ENCODE measurements at places on chromosomes 11 and 22.
A peak's percentile ranks its signal among the peaks of the same experiment; 100 is the strongest.

DNA sequence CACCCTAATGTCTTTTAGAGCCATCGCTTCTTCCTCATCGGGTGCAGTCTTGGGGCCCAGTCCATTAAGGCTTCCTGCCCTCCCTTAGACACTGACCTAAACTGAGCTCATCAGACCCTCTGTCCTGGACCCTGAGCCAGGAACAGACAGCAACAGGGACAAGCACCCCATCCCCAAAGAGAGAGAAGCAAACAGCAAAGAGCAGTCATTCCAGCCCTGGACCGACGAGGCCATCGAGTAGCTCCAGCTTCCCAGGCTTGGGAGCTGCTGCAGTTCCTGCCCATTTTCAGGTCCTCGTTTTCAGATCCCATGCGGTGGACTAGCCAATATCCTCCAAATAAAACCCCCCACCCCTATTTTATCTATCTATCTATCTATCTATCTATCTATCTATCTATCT lies 25.8 kb upstream of the CACNG2 start:
- no peak for DNase-seq

DNA sequence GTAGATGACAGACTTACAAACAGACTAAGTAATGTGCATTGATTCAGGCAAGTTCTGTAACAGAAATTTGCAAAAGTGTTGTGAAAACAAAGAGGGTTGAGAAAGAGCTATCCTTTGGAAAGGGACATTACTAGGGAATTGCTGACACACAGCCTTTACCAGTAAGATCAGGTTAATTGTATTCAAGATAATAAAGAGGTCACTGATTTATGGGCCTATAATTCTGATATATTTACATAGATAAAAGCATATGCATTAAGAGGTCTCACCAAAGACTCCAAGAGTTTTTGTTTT lies 138.7 kb downstream of the MAML2 start:
- DNase-seq, result no peak

GRCh38 chr11:2942872-2943710 lies 13.9 kb upstream of the PHLDA2 start:
- no peak for DNase-seq

DNA sequence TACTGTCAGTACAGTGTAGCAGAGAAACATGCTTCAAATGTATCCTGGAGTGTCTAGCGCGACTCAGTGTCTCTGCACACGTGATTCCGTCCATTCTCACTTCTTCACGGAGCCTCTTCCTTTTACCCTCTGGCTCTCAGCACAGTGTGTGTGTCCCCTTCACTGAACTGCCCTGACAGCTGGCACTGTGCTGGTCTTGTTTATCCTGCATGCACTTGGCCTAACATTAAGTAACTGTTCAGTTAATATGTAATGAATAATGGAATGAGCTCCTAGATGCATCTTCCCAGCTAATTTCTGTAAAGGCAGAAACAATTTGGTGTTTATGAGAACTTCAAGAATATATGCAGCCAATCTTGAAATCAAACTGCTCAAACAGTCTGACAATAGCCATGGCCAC lies 44.4 kb downstream of the KMT5B start:
- DNase-seq, result no peak

GRCh38 chr11:130121445-130121978 lies 38.1 kb upstream of the ST14 start:
- DNase-seq, result peak; percentile 67

DNA sequence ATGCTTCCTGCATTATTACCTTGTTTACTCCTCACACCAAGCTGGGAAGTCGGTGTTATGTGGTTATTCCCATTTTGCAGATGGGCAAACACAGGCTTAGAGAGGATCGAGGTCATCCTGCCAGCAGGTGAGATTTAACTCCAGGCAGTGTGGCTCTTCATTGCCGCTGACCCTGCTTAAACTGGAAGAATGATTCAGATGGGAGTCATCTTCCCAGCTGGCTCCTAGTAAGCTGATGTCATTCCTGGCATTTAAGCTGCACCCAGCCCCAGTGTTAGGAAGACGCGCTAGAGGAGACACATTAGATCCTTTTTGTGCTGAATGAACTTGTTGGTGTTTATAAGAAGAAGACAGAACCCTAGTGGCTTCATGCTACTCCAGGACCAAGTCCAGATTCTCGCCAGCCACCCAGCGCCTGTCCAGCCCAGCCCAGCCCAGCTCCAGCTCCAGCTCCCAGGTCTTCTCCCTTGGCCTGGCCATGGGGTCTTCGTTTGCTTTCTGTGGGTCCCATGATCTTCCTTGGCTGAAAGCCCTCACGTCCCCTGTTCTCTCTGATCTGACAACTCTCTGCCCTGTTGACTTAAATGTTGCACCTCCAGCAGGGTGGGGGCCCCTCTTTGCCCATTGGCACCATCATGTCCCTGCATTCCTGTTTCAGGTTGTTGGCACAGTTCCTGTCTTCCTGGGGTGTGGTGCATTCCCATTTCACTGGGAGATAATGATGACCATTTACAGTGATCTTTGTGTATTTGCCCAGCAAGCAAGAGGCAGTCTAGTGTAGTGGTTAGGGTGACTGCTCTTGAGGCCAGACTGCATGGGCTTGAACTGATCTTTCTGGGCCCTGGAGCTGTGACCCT lies 13.6 kb downstream of the PARVB start:
- peak; percentile 96 for DNase-seq

DNA sequence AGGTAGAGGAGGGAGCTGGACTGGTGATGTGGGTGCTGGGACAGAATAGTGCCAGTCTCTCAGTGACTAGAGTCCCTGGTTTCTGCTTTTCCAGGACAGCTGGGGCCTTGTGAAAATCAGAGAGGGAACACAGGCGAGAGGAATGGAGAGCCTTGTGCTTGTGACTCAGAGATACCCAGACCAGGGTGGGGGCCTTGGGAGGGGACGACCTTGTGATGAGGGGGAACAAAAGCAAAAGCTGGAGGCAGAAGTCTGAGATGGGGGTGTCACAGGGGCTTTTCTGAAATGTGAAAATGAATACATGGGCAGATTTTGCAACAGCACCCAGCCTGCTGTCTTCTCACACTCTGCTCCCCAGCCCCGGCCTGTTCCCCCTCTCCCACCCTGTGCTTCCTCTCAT lies 3.4 kb upstream of the NR1H3 start:
- DNase-seq, result no peak

DNA sequence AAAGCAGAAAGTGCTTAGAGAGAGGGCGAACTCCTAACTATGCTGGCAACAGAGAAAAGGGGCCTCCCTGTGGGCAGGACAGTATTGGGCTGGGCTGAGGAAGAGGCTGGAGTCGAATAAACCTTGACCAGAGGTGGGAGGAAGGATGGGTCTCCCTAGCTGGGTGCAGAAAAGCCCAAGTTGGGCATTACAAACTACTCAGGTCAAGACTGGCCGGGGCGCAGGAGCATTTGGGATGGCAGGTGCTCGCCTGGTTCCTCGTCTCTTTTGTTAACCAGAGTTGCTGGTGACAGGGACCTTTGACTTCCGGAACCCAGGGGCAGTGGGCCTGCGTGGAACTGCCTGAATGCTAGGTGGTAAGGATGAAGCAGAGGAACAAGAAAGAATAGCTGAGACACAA lies 80.3 kb upstream of the SHISAL1 start:
- DNase-seq, result no peak

DNA sequence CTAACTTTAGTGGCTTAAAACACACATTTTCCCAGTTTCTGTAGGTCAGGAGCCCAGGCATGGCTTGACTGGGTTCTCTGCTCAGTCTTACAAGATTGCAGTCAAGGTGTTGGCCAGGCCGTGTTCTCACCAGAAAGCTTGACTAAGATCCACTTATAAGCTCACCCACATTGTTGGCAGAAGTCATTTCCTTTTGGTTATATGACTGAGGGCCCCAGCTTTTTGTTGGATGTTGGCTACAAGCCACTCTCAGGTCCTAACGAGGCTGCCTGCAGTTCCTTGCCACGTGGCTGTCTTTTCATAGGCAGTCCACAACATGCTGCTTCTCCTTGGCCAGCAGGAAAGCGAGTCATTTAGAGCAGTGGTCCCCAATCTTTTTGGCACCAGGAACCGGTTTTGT lies 79.3 kb upstream of the CRTAM start:
- DNase-seq, result peak; percentile 71

GRCh38 chr22:36562261-36562835 lies 33.4 kb upstream of the EIF3D start:
- DNase-seq, result peak; percentile 65

GRCh38 chr11:8273287-8273686 lies 9.6 kb upstream of the LMO1 start:
- DNase-seq, result peak; percentile 49

DNA sequence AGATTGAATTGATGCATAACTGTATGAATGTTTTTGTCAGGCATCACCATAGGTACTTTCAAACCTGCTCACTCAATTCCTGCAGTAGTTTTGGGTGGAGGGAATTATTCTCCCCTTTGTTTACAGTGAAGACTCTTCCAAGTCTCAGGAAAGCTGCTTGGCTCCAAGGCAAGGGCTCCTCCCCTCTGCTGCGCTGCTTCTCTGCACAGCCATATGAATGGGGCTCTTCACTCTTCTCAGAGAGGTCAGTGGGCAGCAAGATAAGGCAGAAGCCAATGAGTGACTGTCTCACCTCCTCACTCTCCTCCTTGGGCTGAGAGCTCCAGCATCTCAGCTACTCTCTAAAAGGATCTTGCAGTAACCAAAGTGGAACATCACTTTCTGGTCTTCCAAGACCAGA lies 165.7 kb upstream of the TTC12 start:
- no peak for DNase-seq

- DNase-seq, result no peak
These were observed 64.9 kb downstream of the SPECC1L start for GRCh38 chr22:24335496-24335895.

- no peak for DNase-seq
These were observed 1194.3 kb upstream of the TENM4 start for GRCh38 chr11:80635178-80635577.

GRCh38 chr11:121295246-121296029 lies 2.9 kb downstream of the SC5D start:
- DNase-seq, result no peak

DNA sequence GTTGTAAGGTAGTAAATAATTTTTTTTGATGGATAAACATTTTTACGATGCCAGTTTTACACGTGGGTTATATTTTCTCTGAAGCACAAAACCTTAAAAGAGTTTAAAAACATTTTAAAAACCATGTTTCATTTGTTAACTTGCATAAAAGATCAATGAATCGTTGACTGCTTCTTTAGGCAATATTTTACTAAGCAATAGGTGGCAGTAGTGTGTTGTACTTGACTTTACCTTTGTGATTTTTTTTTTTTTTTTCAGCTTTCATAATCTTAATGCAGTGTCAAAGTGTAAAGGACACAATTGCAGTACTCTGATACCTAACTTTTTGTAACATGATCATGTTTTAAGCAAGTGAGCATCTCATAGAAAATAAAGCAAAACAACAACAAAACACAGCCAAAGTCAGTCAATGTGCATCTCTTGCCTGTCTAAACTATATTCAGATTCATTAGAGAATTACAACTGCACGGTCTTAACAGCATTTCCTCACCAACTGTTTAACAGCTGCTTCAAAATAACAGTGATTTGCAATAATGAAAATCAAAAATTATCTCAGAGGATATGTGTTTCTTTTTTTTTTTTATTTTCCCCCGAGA lies 27.7 kb downstream of the DNAJC24 start:
- peak; percentile 38 for DNase-seq

GRCh38 chr11:63698976-63699733 lies 17.9 kb downstream of the RTN3 start:
- DNase-seq, result no peak

All from epithelial cell of esophagus (primary cell).